ENCODE measurements at places on chromosomes 1 and 21. TPM values are rescaled to one million over a fixed set of nuclear protein-coding genes. Genes with fewer than 3 reads are reported as not detected.
A peak's percentile ranks its signal among the peaks of the same experiment; 100 is the strongest.

DNA sequence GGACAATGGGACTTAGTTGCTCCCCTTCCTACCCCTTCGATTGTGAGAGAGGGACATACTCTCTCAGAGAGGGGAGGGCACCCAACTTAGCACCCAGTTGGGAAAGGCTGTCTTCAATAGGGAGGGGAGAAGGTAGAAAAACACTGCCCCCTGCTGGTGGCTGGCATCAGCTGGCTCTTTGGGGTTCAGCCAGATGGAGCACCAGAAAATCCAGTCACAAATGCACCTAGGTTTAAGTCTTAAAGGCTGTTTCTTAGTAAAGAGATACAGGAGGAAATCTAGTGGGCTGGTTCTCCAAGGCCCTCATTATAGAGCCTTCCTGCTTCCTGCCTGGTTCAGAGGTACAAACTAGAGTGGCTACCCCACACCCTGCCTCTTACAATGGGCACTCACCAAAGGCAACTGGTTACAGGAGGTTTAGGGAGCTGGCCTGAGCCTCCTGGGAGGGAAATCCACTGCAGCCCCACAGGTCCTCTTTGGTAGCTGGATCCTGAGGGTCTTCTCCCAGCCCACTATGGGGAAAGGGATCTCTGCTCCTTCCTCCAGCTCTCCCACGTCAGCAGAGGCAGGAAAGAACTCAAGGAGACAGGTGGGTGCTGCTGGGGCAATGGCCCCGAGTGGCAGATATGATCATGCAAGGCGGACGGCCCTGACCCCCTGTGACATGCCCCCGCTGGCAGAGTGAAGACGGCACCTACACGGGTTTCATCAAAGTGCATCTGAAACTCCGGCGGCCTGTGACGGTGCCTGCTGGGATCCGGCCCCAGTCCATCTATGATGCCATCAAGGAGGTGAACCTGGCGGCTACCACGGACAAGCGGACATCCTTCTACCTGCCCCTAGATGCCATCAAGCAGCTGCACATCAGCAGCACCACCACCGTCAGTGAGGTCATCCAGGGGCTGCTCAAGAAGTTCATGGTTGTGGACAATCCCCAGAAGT lies 28.3 kb downstream of the EIF2D start:
- peak; percentile 57 for DNase-seq

DNA sequence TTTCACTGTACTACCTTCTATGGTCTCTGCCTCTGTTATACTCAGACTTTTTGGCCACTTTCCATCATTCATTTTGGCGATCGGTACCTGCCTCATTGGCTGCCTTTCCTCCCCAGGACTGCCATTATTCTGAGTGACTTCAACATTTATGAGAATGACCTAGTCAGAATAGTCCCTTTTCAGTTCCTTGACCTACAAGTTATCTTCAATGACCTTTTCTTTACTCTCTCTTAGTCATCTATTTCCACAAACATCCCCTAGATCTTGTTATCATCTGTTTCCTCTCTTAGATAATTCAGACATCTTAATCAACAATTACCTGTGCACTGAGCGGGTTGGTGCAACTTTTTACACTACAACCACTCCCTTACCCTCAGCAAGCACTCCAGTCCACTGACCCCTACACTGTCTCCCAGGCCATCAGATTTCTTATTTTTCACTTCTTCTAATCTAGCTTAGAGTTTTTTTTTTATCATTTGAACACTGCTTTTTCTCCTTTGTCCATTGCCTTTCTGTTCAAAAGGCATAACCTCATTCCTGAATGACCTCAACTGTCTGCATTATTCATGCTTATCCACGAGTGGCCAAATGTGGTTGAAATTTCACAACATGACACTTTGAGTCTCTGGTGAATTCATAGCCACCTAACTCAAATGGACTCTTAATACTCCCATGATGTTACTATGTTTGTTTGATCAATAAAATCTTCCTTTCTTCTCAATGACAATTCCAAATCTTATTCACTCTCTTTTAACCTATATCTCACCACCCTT lies 112.7 kb downstream of the HMCN1 start:
- peak; percentile 46 for DNase-seq

GRCh38 chr1:246695666-246696065 lies 28.5 kb upstream of the SCCPDH start:
- DNase-seq, result no peak

- DNase-seq, result no peak
These were observed 139.8 kb upstream of the ST6GALNAC5 start for GRCh38 chr1:76727520-76727919.

- DNase-seq, result peak; percentile 74
These were observed 275.4 kb upstream of the USP24 start for GRCh38 chr1:55490547-55490946.

- peak; percentile 19 for DNase-seq
These were observed at the start of gene TTC34 for GRCh38 chr1:2801535-2802291. TSS of gene TTC34 (minus strand) at chr1:2801693. CDS start at chr1:2800827, 866 bp downstream.

DNA sequence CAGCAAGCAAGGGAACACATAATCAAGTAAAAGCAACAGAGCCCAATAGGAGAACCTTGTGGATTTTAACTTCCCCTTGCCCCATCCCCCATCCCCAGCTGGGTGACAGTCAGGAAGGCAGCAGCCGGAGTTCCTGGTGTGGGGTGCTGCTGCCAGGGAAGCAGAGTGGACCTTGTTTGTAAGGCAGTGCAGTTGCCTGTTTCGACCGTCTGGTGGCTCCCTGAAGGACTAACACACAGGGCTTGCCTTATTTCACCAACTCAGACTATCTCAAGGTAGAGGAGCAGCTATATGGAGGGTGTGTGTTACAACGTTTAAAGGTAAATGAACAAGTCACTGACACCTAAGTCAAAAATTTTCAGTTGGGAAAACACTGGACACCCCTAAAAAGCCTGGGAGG lies 6.6 kb downstream of the KRTAP10-8 start:
- DNase-seq, result no peak

DNA sequence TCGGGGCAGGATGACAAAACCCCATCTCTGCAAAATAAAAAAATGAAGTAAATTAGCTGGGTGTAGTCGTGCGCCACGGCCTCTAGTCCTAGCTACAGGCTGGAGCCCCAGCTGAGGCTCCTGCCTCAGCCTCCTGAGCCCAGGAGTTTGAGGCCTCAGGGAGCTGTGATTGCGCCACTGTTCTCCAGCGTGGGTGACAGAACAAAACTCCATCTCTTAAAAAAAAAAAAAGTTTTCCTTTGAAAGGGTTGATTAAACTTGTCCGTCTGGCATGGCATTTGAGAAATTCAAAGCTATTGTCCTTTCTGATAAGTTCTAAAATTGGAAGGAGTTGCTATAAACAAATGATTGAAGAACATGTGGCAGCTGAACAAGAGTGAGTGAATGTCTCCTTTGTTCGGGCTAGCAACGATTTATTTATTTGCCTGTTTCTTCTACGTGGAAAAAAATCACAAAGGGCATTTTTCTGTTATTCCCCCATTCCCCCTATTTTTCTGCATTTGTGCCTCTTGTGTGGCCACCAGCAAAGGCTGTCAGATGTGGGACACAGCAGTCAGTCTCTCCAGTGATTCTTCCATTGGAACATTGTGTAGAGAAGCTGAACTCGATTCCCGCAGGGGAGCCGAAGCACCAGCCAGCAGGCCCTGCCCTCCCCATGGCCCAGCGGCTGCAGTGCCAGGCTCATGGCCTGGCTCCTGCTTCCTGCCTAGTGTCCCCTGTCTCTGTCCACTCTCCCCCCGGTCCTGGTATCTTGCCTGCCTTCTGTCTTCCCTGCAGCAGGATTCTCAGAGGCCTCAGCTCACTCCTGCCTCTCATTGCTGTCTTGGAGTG lies 21.5 kb upstream of the PWP2 start:
- DNase-seq, result no peak

GRCh38 chr21:46441331-46441730 lies 17.4 kb upstream of the DIP2A start:
- DNase-seq, result no peak

DNA sequence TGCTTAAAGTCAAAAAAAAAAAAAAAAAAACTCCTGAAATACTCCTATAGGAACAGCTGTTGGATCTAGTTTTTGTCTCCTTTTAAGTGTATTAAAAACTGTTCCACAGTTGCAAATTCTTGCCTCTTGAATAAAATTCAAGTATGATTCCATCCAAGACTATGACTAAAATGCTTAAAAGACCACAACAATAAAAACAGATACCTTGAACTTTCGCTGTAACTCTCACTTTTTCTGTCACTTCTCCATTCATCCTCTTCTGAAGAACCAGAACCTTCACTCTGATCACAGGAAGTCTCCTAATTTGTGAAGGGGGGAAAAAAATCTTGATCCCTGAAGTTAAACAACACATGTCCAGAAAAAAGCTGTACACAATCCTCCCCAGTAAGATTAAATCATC lies 55.0 kb upstream of the PSMG1 start:
- no peak for DNase-seq

GRCh38 chr1:179883745-179884138 lies 1.7 kb downstream of the TOR1AIP1 start:
- no peak for DNase-seq

DNA sequence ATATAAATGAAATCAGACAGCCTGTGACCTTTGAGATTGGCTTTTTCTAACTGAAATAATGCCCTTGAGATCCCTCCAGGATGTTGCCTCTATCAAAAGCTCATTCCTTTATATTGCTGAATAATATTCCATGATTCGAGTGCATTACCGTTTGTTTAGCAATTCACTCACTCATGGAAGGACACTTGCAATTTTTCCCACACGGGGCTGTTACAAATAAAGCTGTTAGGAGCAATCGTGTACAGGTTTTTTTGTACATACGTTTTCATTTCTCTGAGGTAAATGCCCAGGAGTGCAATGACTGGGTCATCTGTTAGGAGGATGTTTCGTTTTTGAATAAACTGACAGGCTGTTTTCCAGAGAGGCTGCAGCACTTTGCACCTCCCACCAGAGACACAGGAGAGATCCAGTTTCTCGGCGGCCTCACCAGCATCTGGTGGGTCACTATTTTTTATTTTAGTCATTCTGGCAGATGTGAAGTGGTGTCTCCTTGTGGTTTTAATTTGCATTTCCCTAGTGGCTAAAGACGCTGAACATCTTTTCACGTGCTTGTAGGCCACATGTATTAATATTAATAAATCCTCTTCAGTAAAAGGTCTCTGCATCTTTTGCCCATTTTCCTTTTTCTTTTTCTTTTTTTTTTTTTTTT lies 11.0 kb downstream of the PRDM15 start:
- DNase-seq, result peak; percentile 24

DNA sequence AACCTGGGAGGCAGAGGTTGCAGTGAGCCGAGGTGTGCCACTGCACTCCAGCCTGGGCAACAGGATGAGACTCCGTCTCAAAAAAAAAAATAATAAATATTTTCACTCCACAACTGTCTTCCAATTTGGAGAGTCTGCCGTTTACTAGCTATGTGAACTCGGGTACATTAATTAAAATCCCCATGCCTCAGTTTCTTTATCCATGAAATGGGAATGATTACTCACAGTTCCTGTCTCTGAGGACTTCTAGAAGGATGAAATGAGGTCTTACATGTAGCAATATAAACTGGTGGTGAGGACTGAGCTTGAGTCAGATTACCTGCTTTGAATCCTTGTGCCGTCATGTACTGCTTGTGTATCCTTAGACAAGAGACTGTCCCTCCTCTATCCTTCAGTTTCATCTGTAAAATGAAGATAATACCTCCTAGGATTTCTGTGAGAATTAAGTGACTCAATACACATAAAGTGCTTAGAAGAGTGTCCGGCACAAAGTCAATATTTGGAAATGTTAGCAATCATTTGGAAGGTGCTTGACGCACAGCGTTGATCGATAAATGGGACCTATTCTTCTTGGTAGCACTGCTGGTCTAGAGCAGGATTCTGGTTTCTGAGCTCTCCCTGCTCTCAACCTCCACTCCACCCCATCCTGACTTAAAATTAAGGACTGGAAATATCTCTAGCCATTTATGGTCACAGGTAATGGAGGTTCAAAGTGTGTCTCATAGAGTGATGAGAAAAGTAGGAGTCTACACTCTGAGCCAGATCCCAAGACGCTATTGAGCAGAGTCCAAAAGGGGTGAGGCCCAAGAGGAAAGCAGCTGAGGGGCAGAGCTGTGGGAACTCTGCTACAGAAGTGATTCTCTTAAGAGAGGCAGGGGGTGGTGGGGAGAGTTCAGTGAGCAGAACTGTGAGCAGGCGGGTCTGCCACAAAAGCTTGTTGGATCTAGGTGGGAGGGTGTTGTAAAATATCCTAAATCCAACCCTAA lies 11.6 kb upstream of the DDI2 start:
- DNase-seq, result no peak

GRCh38 chr1:100485855-100486258 lies 52.1 kb upstream of the GPR88 start:
- DNase-seq, result no peak

GRCh38 chr1:218025454-218025853 lies 259.6 kb upstream of the RRP15 start:
- DNase-seq, result no peak

DNA sequence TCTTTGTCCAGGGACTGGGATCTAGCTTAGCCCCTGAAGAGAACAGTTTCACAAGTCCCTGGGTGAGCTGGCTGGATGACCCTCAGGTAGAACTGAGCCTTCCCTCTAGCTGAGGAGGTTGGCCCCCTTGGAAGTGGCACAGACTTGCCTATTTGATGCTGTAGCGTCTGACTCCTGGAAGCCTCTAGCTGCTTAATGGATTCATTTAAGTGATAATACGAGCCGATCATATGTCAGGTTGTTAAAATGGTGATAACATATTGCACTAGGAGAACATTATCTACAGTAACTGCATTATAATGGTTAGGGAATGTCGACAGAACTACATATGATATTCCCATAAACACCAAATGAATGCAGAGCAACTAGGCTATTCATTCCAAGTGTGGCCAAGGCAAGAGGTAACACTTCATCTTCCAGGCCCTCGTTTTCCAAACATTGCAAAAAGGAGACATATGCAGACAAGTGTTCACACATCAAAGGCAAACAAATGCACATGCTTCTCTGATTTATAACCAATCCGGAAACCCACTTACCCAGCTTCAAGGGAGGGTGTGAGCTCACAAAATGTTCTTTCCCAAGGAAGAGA lies 340.1 kb upstream of the PLXNA2 start:
- DNase-seq, result no peak

GRCh38 chr1:197660389-197660788 lies 114.9 kb downstream of the DENND1B start:
- no peak for DNase-seq

DNA sequence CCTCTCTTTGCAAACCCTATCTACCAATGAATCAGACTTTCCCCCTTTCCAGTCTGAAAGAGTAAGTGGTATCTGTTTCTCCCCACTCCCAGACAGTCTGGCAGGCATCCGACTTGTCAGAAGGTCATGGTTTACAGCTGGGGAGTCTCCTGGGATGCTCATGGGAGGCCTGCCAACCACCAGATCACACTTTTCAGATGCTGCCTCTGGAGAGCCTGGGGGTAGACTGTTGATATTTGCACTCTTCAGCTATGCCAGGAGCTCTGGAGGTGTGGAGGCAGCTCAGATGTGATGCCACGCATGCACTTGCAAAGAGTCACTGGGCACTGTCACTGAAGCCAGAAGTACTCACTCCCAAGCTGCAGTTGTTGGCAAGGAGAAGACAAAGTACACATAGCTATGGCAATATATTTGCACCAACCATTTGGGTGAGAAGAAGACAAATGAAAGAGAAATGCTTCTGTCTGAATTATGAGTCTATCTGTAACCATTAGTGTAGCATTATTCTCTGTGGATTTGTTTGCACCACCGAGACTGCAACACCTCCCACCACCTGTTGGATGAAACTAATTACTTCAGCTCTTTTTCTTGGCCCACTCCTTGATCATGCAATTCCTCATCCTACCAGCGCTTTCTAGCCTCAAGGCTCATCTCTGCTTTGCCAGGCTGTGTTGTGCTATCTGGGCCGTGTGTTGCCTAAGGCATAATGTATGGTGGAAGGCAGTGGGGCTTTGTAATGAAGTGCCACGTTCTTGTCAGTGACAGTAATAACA lies 133.0 kb upstream of the SPAG17 start:
- DNase-seq, result no peak

The PCAT6 gene
- total RNA-seq, result not detected

The RNF186 gene
- not detected for total RNA-seq

The CSF3R gene
- not detected for total RNA-seq

The TMEM240 gene
- not detected for total RNA-seq

The KCNE2 gene
- total RNA-seq, result not detected
